ENCODE measurements at places on chromosomes 4 and X.

GRCh38 chr4:92636038-92636806 lies 332.5 kb downstream of the GRID2 start:
- no peak for DNase-seq

GRCh38 chrX:65601530-65602220 lies 65.8 kb upstream of the MSN start:
- DNase-seq, result peak; percentile 38

DNA sequence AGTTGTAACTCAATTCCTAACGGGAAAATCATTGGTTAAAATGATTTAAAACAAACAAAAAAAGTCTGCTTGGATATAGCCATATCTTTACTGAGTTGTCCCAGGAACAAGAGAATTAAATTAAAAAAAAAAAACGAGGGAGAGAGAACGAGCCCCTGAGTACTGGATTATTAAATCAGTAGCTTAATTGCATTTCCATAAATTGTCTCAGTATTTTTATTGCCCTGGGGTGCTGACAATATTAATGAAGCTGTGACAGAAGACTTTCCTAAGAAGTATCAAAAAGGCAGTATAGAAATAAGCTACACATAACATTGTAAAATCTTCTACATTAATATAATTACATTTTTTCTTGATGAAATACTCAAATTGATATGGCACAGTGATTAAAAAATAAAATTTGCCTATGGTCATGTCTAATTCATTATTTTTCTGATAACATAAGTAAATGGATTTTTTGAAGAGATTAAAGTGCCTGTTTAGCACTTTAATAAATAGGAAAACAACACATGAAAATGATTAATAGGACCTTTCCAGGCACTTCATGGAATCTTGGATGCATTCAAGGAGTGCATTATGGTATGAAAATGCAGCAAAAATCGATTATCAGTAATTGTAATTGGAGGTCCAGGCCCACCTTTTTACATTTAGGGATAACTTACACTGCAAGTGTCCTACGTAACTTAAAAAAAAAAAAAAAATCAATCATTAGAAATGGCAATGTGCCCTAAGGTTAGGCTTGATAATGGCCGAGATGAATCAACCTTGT lies 2233.4 kb downstream of the ARAP2 start:
- DNase-seq, result no peak

- no peak for DNase-seq
Observed at GRCh38 chrX:123797543-123798447, 62.1 kb upstream of the XIAP start.

DNA sequence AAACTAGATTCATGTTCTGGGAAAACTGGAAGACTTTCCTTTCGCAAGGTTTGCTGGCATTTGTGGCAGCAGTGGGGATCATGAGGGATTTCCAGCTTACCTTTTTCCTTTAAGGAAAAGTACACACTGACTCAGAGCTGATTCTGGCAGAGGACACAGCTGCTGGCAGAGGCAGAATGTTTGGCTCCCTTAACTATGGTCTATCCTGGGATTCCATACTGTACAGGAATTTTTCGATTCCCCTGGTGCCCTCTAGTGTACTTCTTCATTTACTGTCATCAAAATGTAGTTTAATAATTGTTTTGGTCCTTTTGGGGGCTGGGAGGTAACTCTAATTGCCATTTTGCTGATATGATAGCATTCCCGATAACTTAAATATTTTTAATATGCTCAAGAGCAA lies 152.7 kb downstream of the GABRG1 start:
- DNase-seq, result no peak

DNA sequence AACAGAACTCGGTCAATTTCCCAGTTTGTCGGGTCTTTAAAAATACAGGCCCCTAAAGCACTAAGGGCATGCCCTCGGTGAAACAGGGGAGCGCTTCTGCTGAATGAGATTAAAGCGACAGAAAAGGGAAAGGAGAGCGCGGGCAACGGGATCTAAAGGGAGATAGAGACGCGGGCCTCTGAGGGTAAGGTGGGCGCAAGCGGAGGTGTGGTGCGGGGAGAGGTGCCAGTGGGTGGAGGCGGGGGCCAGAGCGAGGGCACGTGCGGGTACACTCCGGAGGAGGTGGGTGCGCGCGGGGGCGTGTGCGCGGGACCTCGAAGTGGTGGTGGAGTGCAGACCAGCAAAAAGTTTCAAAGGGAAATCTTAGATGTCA lies 787 bp upstream of the TET2 start:
- peak; percentile 29 for DNase-seq

DNA sequence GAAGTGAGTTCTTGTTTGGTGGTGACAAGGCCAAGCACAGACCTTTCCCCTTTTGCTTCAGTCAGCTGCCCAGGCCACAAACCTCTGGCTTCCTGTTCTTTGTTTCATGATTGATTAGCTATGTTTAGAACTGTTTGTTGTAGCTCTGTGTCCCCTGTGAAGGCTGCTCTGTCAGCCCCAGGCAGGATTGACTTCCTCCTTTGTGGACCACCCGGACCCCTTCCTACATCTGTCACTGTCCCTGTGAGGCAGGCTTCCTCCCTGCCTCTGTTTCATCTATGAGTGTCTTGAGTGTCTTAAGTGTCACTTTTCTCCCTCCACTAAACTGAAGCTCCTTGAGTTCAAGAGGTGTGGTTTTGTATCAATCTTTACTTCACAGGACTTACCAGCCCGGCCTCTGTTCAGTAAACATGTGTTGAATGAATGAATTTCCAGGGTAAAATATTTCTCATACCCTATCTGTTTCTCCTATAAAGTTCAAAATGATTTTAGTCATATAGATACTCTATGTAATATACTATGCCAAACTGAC lies 83.5 kb downstream of the ZNF674 start:
- DNase-seq, result no peak

- no peak for DNase-seq
Observed at GRCh38 chr4:48380583-48381167, 39.3 kb downstream of the SLAIN2 start.

DNA sequence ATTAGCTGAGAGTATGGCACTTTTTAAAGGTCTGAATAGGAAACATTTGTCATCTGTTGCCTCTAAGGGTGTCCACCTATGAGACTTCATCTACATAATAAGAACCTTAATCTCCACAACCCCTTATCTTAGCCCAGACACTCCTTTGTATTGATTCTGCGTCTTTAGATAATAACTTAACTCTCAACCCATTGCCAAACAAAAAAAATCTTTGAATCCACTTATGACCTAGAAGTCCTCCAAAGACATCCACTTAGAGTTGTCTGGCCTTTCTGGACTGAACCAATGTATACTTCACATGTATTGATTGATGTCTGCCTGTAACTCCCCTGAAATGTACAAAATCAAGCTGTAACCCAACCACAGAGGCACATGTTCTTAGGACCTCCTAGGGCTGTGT lies 66.0 kb upstream of the CHRNA9 start:
- DNase-seq, result no peak

Data from stimulated activated CD8-positive, alpha-beta memory T cell treated with anti-CD3 and anti-CD28 coated beads, Interleukin-7, amount 100 ng/mL, for 4 hours (primary cell).